Glutamatergic neuron (in vitro differentiated cells): ENCODE measurements at places on chromosomes 5 and 9.

DNA sequence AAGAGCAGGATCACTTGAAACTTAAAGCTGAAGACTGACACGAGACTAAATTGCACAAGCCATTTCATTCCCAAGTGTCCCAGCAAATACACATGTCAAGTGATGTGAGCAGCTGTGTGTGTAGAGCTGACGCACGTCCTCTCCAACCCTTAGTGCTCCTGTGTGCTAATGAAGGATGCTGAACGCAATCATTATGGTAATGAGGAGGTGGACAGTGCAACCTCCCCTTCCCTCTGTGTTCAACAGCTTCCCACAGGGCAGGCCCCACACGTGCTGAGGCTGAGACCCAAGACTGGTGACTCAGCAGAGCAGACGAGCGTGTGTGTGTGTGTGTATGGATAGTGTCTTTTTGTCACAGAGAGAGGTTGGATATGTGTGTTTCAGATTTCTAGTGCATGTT lies 702.1 kb downstream of the SEMA5A start:
- peak; percentile 62 for DNase-seq

GRCh38 chr5:126446498-126447224 lies 23.5 kb downstream of the GRAMD2B start:
- no peak for DNase-seq

- DNase-seq, result no peak
Observed at GRCh38 chr5:43985411-43985810, 382.4 kb downstream of the NNT start.

GRCh38 chr9:35604578-35605350 lies at the start of gene TESK1:
Gene TESK1, plus strand, starts transcription at chr9:35605262. Its CDS starts 358 bp downstream, at chr9:35605620.
- peak; percentile 83 for DNase-seq

GRCh38 chr5:139903795-139904565 lies 108.4 kb downstream of the PSD2 start:
- peak; percentile 69 for DNase-seq

DNA sequence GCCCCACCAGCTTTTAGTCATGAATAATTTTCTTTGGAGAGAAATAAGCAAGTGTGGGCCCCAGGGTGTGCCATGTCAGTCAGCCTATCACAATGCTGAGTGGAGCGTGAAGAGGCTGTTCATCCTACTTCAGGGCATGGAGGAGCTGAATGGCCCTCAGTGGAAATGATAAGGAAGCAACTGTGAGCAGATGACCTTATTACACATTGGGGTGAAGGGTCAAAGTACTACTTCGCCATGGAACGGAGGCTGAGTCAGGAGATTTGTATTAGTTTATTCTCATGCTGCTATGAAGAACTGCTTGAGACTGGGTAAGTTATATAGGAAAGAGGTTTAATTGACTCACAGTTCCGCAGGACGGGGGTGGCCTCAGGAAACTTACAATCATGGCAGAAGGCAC lies 231.0 kb upstream of the ADAMTS16 start:
- no peak for DNase-seq

DNA sequence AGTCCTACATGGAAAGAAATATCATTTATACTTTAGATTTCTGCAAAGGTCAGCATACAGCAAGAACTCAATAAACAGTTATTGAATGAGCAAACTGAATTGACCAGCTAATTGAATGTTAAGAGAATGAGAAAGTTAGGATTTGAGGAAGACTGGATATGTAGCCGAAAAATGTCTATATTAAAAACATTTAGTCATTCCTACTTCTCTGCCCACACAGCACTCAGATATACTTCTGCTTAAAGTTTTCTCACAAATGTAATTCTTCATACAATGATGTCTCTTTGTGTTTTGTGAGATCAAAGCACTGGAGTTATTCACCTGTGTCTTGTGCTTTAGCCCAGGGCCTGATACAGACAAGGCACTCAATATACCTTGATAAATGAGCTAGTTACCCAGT lies 188.6 kb downstream of the PARP8 start:
- no peak for DNase-seq

GRCh38 chr9:6811436-6811835 lies 53.7 kb downstream of the KDM4C start:
- DNase-seq, result no peak

GRCh38 chr9:109640580-109641371 lies 139.2 kb upstream of the PALM2AKAP2 start:
- peak; percentile 88 for DNase-seq

GRCh38 chr9:5089737-5090136 lies 95.7 kb downstream of the INSL6 start:
- DNase-seq, result no peak

- no peak for DNase-seq
Observed at GRCh38 chr5:65262096-65262495, 219.6 kb downstream of the ADAMTS6 start.

- no peak for DNase-seq
Observed at GRCh38 chr5:16902846-16903245, 33.2 kb downstream of the MYO10 start.

- no peak for DNase-seq
Observed at GRCh38 chr9:19201899-19202891, 28.3 kb upstream of the DENND4C start.

DNA sequence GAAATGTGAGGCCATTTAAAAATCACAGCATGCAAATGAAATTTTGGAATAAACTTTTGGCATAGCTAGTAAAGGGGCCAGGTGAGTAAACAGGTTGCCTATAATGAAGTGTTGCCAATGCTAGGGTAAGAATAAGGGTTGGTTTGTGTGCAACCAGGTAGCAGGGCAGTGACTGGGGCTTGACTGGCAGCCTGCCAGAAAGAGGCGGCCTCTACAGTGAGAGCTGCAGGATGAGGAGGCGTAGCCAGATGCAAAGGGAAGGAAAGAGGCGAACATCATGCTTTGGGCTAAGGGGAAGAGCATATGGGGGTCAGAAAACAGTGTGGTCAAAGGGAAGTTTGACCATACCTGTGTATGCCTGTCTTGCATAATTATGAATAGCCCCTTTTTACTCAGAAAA lies 70.6 kb downstream of the MAST4 start:
- no peak for DNase-seq
